Astrocyte (in vitro differentiated cells and primary cell): ENCODE measurements at places on chromosomes 5 and 9.
A peak's percentile ranks its signal among the peaks of the same experiment; 100 is the strongest.

DNA sequence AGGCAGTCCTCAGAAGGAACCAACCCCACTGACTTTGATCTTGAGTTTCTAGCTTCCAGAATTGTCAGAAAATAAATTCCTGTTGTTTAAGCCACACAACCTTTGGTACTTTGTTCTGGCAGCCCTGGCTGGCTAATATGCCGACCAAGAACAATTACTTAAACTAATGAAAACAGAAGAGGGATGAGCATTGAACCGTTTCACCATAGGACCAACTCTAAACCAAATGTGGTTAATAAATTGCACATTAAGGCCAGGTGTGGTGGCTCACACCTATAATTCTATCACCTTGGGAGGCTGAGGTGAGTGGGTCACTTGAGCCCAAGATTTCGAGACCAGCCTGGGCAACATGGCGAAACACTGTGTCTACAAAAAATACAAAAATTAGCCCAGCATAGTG, 160.9 kb upstream of the RAI14 start:
- H3K4me3 ChIP-seq: no peak overlapping the region
- no peak overlapping the region for H3K27ac ChIP-seq
- H3K4me1 ChIP-seq: peaks cover 23% of the 10 kb centered on the region
- H3K27me3 ChIP-seq: no peaks in the 10 kb centered on the region
- DNase-seq: no peak

DNA sequence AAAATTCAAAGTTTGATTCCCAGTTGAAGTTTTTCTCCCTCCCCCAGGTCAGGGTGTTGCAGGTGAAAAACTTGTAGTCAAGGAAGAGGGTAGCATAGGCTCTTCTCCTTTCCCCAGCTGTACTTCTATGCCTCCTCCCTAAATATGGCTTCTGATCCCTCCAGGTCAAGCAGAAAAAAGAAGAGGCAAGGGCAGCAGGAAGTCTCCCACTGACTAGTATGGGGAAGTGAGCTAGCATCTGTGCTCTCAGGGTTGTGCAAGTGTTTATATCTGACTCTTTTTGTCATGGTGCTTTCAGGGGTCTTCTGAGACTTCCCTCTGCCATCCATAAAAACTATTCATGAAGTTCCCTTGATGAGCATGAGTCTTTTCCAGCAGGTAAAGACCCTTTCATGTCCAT, 76.0 kb downstream of the ATPSCKMT start:
- H3K36me3 ChIP-seq: no peaks in the 10 kb centered on the region
- H3K4me1 ChIP-seq: no peaks in the 10 kb centered on the region
- no peak overlapping the region for H3K27ac ChIP-seq
- H3K4me3 ChIP-seq: no peak overlapping the region
- H3K27me3 ChIP-seq: no peaks in the 10 kb centered on the region

DNA sequence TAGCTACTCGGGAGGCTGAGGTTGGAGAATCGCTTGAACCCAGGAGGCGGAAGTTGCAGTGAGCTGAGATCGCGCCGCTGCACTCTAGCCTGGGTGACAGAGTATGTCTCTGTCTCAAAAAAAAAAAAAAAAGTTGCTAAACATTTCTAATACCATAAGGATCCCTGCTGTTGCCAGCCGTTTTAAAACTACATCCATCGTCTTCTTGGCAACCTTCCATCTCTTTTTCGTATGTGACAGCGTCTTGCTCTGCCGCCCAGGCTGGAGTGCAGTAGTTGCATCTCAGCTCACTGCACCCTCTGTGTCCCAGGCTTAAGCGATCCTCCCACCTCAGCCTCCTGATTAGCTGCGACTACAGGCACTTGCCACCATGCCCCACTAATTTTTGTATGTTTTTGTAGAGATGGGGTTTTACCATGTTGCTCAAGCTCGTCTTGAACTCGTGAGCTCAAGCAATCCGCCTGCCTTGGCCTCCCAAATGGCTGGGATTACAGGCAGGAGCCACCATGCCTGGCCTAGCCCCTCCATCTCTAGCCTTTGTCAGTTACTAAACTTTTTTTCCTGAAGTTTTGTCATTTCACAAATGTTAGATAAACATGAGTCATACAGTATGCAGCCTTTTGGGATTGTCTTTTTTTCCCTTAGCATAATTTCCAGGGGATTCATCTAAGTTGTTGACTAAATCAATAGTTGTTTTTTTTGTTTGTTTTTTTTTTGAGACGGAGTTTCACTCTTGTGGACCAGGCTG, 13.5 kb downstream of the NSD1 start:
- H3K4me3 ChIP-seq: no peak overlapping the region
- H3K27me3 ChIP-seq: no peaks in the 10 kb centered on the region
- peaks cover 13% of the 10 kb centered on the region for H3K36me3 ChIP-seq
- H3K4me1 ChIP-seq: peaks cover 4% of the 10 kb centered on the region
- DNase-seq: peak; percentile 28

DNA sequence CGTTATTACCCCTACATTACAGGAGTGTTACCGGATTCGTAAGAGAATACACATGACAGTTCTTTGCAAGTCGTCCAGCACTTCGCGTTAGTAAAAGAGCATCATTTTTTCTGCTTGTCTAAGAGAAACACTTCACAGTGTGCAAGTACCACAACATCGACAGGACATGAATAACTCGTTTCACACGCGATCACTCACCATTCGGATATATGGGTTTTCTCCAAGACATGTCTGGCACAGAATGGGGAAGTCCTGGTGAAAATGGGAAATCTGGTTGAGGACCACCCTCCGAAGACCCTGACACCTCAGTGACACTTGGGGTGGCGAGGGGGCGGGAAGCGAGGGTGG, 642 bp downstream of the RBM22 start:
- peak overlapping the region; percentile 90 for H3K27ac ChIP-seq
- peaks cover 29% of the 10 kb centered on the region for H3K36me3 ChIP-seq
- no peaks in the 10 kb centered on the region for H3K27me3 ChIP-seq
- peak overlapping the region; percentile 96 for H3K4me3 ChIP-seq

DNA sequence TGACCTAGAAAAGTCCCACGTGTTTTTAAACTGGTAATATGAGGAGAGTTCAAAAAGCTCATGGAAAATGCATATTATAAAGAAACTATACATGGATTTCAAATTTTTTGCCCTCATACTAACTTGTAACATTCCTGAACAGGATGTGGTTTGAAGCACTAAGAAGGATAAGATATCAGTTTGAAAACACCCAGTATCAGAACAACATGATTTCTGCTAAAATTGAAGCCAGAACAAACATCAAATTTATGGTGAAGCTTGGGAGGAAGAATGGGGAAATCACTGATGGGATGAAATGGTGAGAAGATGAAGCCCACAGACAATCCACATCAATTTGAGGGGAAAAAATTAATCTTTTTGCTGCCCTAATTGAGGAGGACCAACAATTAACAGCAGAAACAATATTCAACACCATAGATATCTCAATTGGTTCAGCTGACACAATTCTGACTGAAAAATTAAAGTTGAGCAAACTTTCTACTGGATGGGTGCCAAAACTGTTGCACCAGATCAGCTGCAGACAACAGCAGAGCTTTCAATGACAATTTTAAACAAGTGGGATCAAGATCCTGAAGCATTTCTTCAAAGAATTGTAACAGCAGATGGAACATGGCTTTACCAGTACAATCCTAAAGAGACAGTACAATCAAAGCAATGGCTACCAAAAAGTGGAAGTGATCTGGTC, 113.2 kb upstream of the SNX2 start:
- H3K4me3 ChIP-seq: no peak overlapping the region
- no peak for DNase-seq
- H3K27me3 ChIP-seq: no peaks in the 10 kb centered on the region
- no peaks in the 10 kb centered on the region for H3K4me1 ChIP-seq
- no peaks in the 10 kb centered on the region for H3K36me3 ChIP-seq

- DNase-seq: no peak
- H3K27me3 ChIP-seq: no peaks in the 10 kb centered on the region
- H3K4me1 ChIP-seq: no peaks in the 10 kb centered on the region
Measured at GRCh38 chr9:18849270-18849669, 183.7 kb downstream of the SAXO1 start.

DNA sequence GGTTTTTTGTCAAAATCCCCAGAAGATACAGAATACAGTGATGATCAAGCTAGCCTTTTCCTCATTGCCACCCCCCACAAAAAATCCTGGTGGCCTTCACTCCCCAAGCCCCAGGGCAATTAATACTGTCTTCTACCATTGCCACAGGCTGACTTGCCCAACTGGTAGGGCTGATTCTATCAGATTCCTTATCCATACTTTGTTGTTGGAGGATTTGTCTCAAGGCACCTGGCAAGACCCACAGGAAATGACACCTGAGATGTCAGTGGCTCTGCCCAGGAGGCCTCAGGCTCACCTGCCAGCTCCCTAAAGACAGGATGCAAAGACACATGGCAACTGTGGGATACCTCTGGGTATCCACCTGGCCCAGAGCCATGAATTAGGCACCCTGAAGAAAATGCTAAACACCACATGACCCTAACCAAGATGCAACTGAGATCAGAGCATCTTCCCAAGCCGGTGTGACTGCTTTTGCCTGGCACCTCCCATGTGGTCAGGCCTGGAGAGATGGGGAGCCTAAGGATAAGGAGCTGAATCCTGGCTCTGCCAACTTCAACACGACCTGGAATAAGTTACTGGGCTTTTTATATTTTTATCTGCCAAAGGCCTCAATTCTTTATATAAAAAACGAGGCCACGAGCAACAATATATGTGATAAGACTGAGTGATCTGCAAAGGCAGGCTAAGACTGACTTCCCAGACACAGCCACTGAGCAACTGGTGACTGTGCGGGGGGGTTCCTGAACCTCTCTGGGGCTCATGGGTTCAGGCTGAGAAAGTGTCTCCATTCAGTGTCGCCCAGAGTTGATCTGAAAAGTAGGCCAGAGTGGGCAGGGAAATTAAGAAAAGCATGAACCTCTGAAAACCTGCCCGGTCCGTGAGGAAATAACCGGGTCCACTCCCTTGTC, 944 bp downstream of the ATOX1 start:
- peaks cover 3% of the 10 kb centered on the region for H3K36me3 ChIP-seq
- no peak for DNase-seq
- H3K4me3 ChIP-seq: peak overlapping the region; percentile 83
- no peaks in the 10 kb centered on the region for H3K27me3 ChIP-seq
- peak overlapping the region; percentile 78 for H3K27ac ChIP-seq
- H3K4me1 ChIP-seq: peaks cover 15% of the 10 kb centered on the region

- H3K36me3 ChIP-seq: no peaks in the 10 kb centered on the region
- H3K4me3 ChIP-seq: no peak overlapping the region
- DNase-seq: no peak
Measured at GRCh38 chr5:68673106-68673822, 420.6 kb upstream of the SLC30A5 start.
